ENCODE measurements at places on chromosomes 4 and X. TPM values are rescaled to one million over a fixed set of nuclear protein-coding genes. Genes with fewer than 3 reads are reported as not detected.

REPS2 gene
- 12.7 TPM for polyA plus RNA-seq

CCDC149 gene
- 22.9 TPM for polyA plus RNA-seq

PRSS12 gene
- polyA plus RNA-seq, result 48.2 TPM

PRDM5 gene
- 31.4 TPM for polyA plus RNA-seq

SPATA4 gene
- polyA plus RNA-seq, result 1.4 TPM

F11 gene
- 0.41 TPM for polyA plus RNA-seq

RAB33A gene
- polyA plus RNA-seq, result 0.42 TPM

CWH43 gene
- polyA plus RNA-seq, result 0.13 TPM

NLGN4X gene
- polyA plus RNA-seq, result 1.9 TPM

HMGN5 gene
- 26.8 TPM for polyA plus RNA-seq

GABRE gene
- polyA plus RNA-seq, result 12.1 TPM

PCSK1N gene
- 2.0 TPM for polyA plus RNA-seq

INPP4B gene
- polyA plus RNA-seq, result 12.8 TPM

DNA sequence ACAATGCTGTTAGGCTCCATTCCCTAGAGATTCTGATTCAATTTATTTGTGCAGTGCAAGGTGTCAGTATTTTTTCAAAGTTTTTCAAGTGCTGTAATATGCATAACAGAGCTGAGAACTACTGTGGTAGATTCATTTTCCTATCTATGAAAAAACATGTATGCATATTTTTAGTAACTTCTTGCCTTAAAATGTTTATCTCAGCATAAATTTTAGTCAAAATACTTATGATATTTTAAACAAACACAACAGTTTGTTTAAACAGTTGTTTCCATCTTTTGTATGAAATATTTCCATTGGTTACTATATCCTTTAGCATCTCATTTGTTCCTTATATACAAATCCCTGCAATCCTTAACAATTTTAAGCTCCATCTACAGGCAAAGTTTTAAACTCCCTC lies 624.8 kb upstream of the ADGRL3 start:
- no peak for DNase-seq

GRCh38 chr4:40228497-40229365 lies 31.9 kb downstream of the RHOH start:
- no peak for DNase-seq

GRCh38 chr4:33959519-33959918 lies 2284.8 kb downstream of the ARAP2 start:
- no peak for DNase-seq

GRCh38 chr4:2650276-2650675 lies 105.9 kb downstream of the TNIP2 start:
- no peak for DNase-seq

DNA sequence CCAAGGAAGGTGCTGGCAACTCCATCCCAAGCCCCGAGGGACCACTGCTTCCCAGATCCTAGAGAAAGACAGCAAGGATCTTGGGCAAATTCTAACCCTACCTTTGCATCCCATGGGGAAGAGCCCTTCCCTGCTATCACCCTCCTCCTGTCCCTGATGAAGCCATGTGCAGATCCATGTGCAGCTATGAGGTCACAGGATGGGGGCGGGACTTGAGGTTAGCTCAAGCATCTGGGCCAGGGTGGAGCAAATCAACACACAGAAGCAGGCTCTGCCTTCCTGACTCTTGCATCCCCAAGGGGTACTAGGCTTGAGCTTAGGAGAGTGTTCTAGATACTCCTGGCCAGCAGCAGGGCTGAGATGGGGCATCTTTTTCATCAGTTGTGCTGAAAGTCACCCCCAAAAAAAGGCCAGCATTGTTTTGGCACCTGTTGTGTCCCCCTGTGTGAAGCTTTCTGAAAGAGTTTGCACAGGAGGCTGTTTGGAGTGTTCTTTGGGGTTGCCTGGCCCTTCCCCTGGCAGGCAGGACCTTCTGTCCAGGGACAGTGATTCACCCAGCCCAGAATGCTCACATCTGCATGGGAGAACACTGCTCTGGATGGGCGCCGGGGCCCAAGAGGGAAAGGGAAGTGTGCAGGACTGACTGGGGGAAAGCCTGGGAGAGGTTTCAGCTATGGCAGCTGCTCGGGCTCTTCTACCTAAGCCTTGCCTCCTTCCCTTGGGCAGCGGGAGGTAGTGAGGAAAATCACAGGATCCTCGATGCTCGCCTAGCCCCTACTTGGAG lies 50.8 kb downstream of the PRPS1 start:
- no peak for DNase-seq

DNA sequence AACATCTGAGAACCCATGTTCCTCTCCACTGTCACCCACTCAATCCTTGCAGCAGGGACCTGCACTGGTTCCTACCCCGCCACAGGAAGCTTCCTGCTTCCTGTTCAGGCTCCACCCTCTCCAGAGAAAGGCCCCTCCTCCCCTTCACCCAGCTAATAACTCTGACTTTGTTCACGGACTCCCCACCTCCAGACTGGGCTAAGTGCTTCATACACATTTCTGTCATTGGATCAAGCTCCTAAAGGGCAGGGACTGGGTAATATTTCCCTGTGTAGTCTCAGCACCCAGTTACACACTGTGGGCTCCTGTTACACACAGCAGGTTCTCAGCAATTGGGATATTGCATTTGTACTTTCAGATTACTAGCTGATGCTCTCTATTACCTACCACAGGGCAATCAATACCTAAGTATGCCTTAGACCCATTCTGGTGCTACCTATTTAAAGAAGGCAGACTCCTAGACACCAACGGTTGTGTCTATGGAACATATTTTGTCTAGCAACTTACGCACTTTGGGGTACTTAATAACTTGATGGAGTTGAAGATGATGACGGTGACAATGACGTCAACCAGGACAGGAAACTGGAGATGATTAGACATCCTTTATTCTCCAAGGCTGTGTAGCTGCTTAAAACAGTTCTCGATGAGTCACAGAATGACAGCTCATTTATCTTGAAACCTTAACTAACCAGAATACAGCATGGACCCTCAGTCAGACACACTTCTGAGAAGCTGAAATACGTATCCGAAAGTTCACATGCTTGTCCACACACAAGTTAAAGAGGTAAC lies 58.1 kb downstream of the MAML3 start:
- no peak for DNase-seq

DNA sequence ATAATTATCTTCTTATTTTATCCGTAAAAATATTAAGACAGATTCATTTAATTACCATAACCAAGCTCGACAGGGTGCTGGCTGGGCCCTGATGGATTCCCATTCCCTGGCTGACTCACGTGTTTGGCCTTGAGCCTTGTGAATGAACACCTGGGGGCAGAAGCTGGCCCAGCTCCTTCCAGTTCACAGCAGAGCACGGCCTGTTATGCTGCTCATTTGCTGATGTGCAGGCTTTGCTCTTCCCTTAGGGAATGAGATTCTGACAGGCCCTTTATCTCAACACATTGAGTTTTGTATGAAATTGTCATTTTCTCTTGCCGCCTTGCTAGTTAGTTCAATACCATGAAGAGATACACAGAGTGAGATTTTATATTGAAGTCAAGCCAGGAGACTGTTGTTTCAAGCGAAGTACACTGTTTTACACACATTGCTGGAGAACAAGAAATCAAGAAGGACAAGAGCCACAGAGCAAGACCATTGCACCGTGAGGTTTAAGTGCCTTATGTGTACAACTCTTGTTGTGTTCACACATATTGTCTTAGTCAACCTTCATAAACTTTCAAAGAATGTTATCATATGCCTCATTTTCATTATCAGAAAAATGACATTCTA lies 1583.3 kb downstream of the STIM2 start:
- no peak for DNase-seq

- no peak for DNase-seq
Observed at GRCh38 chr4:89166971-89167475, 55.7 kb downstream of the TIGD2 start.

DNA sequence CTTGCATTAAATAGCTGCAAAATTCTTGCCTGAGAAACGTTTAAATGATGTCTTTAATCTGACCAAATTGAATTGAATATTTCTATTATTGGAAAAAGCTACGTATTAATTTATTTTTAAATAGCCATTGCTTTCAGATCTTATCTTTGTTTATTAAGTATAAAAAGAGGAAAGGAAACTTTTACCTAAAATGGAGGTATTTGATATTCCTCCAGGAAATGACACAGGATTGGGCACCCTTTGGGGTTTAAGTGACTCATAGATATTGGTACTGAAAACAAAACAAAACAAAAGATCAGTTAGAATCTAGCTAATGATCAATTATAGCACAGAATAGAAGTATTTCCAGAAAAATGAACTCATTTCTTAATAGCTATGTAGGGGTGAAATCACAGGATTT lies 34.1 kb downstream of the PLS3 start:
- no peak for DNase-seq

DNA sequence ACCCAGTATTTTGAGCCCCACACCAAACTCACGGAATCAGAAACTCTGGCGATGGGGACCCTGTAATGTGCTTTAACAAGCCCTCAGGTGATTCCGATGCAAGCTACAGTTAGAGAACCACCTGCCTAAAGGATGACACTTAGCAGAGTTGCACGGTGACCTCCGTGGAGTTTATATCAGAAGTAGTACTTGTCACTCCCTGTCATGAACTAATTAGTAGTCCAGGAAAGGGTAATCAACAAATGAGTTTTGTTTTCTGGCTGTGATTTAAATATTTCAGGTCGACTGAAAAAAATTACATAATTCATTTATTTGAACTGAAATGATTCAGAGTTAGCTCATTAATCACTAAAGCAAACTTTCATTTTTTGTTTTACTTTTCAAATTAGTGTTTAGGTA lies 56.4 kb downstream of the TMA16 start:
- no peak for DNase-seq

DNA sequence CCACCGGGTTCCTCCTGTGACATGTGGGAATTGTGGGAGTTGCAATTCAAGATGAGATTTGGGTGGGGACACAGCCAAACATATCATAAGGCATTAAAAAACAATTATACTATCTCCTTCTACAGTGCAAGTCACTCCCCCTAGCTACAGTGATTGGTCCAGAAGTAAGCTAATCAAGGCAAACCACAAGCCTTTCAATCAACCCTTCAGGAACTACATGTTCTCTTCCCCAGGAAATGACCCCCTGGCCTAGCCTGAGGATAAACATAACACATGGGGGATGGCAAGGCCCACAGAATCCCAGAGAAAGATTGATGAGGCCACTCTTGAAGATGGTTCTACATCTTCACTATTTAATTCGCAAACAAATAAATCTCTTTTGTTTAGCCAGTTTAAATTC lies 25.2 kb upstream of the FAM241A start:
- no peak for DNase-seq

GRCh38 chr4:170248576-170248975 lies 158.8 kb upstream of the AADAT start:
- DNase-seq, result no peak
